Naive thymus-derived CD8-positive, alpha-beta T cell (primary cell): ENCODE measurements at places on chromosomes 7 and 10. TPM values are rescaled to one million over a fixed set of nuclear protein-coding genes. Genes with fewer than 3 reads are reported as not detected.

ADAP1 gene
- total RNA-seq, result 12.4 TPM

HKDC1 gene
- total RNA-seq, result 0.65 TPM

PTF1A gene
- total RNA-seq, result not detected

ZC3HAV1L gene
- total RNA-seq, result 0.36 TPM

TAS2R41 gene
- total RNA-seq, result not detected

GRCh38 chr10:110413049-110413783 is 84.5 kb upstream of the DUSP5 start:
- no peak for DNase-seq

DNA sequence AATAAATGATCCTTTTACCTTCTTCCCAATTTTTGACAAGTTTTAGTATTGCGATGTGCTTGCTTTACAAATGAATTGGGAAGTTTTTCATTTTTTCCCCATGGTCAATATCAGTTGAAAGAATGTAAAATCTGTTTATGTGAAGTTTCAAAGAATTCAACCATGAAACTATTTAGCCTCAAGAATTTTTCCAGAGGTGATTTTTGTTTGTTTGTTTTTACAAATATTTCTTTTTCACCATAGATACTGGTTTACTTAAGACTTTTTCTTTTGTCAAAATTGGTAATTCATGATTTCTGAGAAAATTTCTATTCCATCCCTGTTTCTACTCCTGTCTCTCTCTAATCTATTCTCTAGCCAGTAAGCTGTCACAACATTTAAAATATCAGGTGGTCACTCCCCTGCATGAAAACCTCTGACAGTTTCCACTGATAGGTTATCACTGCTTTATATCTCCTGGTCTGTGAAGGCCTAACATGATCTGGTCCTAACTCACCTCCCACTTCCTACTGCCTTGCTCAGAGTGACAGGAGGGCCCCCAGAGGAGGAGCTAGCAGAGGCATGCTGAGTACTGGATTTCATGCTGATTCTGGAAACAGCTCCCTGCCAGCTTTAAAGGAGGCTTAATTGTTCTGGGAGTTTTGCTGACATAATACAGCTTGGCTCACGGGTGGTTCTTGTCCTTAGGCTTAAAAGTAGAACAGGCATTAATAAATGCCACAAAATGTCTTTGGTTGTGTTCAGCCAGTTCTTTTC is 7.6 kb upstream of the ARMS2 start:
- DNase-seq, result no peak

DNA sequence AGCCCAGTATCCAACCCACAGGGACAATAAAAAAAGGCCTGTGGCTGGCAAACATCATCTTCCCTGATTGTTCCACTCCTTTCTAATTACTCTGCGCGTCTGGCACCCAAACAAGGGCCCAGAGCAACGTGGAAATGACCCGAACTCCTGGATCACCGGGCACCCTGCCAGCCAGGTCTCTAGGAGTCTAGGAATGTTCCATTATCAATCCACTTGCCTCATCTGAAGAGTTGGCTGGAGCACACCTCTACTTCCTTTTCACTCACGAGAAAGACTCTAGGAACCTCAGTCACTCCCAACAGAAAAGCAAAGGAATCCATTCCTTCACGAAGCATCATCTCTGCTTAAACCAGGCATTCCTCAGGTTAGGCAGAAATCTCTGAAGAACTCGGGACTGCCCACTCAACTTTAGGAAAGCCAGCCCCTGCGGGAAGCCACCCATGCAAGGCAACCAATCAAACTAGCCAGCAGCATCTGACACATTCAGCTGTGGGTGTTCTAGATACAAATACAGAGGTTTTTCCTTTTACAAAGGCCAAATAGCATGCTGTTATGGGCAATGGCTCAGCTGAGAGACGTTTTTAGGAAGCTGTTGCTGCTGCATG is 37.7 kb downstream of the ATXN7L1 start:
- no peak for DNase-seq

GRCh38 chr10:77417359-77417758 is 220.2 kb downstream of the KCNMA1 start:
- no peak for DNase-seq

GRCh38 chr7:146510088-146510680 is 393.6 kb downstream of the CNTNAP2 start:
- no peak for DNase-seq

- DNase-seq, result no peak
These were observed 29.1 kb downstream of the TFPI2 start for GRCh38 chr7:93861325-93861949.
